ENCODE measurements at places on chromosomes 7 and 10.

- DNase-seq, result no peak
These were observed 754.2 kb downstream of the GRID1 start for GRCh38 chr10:85612378-85612775.

GRCh38 chr7:6228361-6229229 is 43.8 kb downstream of the CYTH3 start:
- DNase-seq, result no peak

- DNase-seq, result no peak
These were observed 4.4 kb downstream of the TBX20 start for GRCh38 chr7:35249537-35249907.

DNA sequence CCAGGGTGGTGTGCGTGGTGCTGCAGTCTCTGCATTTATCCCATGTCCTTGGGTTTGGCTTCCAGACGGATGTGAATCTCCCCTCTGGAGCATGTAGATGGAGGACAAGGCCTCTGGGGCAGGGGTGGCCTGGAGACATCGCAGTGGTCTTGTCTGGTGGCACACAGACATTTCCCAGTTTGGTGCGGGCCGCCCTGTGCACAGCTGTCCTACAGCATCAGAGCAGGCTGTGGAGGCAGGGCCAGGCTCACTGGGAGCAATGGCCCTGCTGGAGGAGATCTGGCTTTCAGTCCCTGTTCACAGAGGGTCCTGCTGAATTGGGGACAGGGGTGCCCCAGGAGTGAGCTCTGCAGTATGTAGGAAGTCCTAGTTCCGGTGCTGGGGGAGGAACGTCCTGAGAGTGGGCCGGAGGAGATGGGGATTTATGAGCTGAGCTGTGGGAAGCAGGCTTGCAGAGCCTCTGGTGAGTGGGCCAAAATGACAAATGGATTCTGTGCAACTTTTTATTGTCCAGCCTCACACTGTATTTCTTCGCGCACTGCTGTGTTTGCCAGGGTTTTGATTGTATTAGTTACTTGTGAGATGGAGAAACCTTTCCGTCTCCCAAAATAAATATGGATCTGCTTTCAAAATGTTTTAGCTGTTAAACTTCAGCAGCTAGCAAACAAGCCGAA is 40.3 kb downstream of the MGMT start:
- no peak for DNase-seq

DNA sequence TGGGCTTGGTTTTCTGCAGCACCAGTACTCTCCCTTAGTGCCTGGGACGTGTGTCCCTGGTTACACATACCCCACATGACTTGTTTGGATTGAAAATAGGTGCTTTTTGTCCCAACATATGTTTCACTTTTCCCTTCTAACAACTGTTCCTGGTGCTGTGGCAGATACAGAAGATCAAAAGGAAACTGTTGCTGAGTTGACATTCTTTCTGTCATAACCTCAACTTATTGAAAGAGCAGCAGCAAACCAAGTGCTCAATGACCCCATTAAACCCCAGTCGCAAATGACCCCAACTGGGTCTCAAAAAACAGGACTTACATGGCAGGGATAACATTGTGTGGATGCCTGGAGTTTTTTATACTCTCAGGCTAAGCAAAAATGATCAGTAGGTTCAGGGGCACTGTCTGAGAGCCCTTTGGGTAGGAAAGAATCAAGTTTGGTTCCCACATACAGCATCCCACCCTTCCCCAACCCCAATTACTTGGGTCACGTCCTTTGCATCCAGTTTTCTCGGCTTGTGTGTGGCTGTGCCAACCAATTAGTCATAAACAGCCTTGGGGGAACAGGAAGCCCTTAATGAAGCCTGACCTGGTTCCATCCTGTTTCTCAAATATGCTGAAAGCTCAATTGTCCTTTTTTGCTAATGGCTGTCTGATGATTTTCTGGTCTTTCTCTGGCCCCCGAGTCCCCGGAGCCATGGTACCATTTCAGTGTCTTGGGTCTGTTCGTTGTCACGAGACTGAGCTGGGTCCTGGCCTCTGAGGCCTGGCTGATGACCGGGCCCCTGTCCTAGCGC is 4.9 kb downstream of the HKDC1 start:
- no peak for DNase-seq
